Suppressor macrophage treated with lipopolysaccharide for 4 hours (primary cell): ENCODE measurements at places on chromosomes 3 and 15.

DNA sequence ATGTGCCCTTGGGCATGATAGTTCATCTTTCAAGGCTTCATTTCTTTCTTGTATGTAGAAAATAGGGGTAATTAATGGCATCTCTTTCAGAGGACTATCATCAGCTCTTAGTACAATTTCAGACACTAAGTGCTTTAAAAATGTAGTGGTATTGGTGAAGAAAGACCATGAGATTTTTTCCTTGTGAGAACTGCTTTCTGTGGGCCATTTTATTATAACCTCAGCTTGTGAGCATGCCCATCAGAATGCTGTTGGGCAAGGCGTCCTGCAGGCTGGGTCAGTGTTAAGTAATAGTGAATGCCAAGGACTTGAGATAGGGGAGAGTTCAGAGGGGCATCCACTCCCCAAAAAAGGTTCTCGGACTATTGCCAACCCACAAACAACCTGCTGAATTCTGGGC, 187.9 kb downstream of the GHSR start:
- DNase-seq: no peak

GRCh38 chr3:194062830-194063229, 73.1 kb upstream of the HES1 start:
- DNase-seq: no peak

- DNase-seq: no peak
These were observed 25.7 kb downstream of the ATOSA start for GRCh38 chr15:52653431-52653964.

DNA sequence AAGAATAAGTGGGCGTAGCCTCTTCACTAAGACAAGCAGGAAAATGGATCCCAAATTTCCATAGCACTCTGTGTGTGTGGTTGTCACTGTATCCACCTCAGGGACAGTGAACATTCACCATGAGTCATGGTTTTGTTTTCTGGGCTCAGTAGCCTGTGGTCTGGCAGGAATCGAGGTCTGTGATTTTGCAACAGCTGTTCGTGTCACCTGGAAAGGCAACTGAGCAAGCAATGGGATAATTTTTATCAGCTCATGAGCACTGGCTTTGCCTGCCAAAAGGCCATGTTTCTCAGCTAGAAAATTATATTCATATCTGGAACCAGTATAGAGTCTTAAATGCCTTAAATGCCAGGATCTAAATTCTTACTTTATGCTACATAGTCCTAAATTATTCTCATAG, 60.9 kb downstream of the STRIT1 start:
- DNase-seq: no peak

GRCh38 chr15:75921732-75922703, 18.3 kb downstream of the FBXO22 start:
- peak; percentile 44 for DNase-seq

- no peak for DNase-seq
These were observed 4.0 kb downstream of the HES1 start for GRCh38 chr3:194139814-194140391.

- DNase-seq: peak; percentile 41
These were observed 20.2 kb downstream of the MAGEF1 start for GRCh38 chr3:184691397-184692231.

GRCh38 chr3:178295292-178295912, 240.8 kb upstream of the KCNMB2 start:
- no peak for DNase-seq

DNA sequence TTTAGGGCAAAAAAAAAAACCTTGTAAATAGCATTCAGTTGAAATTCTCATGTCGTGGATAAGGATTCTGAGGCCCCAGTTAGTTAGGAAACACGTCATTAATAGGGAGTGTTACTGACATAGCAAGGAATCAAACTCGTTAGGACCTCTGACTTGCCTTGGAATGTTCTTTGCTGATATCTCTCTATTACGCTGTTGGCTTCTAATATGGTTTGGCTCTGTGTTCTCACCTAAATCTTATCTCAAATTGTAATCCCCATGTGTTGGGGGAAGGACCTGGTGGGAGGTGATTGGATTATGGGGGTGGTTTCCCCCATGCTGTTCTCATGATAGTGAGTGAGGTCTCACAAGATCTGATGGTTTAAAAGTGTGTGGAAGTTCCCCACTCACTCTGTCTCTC, 40.3 kb downstream of the CHL1 start:
- DNase-seq: no peak

- no peak for DNase-seq
These were observed 58.8 kb upstream of the GOLGA8B start for GRCh38 chr15:34642247-34642646.

GRCh38 chr15:27796405-27797320, 302.5 kb downstream of the OCA2 start:
- DNase-seq: no peak

DNA sequence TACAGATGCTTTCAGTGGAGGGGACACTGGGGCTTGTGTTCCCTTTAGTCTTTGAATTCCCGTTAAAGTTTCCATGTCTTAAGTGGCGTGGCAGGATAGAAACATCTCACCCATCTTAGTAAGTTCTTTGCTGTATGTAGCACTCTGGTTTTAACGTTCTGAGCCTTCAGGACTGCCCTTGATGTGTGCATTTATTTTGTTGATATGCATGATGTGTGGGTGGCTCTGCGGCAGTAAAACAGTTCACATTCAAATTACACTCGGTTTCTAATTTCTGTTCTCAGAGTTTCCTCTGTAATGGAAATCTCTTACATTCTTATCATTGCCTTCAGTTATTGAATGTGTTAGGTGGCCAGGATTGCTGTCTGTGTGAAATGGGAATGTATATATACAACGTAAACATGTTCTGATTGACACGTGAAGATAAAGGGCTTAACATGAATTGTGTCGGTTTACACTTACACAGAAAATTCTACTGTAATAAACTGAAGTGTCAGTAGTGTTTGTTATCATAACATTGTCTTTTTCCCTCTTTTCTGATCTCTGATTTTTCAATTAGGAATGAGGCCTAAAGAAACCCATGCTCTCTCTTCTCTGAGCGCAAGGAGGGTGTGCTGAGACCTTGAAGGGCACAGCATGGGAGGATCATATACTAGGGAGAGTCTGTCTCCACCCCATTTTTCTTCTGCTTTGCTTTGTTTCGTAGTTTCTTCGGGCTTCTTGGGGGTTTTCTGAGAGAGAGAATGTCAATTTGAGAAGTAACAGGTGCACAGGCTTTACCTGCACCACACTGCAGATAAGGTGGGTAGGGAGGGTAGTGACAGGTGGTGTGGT, 51.5 kb downstream of the IGF1R start:
- no peak for DNase-seq

- DNase-seq: no peak
These were observed 123.6 kb upstream of the MLF1 start for GRCh38 chr3:158447408-158447807.

- peak; percentile 61 for DNase-seq
These were observed 51.9 kb downstream of the BBX start for GRCh38 chr3:107574650-107575049.

GRCh38 chr3:58637509-58637908, 29.1 kb downstream of the FAM3D start:
- DNase-seq: no peak

GRCh38 chr3:61132062-61132461, 119.2 kb downstream of the FHIT start:
- DNase-seq: peak; percentile 58

- DNase-seq: no peak
These were observed 419.1 kb upstream of the ARHGEF26 start for GRCh38 chr3:153702106-153702505.

DNA sequence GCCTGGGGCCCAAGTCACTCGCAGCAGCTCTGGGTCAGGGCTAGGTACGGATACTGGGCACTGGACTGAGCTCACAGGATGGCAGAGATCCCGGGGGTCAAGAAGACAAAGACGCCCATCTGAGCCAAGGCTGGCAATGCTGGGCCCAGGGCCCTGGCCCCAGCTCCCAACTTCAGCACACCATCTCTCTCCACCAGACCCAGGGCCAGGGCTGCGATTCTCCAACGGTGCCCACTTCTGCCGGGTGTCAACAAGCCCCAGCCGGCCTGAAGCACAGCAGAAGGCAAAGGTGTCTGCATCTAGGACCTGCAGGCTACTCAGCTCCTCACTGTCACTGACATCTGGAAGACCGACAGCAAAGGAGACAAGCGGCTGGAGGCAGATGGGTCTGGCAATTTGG, 8.6 kb downstream of the WDR73 start:
- no peak for DNase-seq

DNA sequence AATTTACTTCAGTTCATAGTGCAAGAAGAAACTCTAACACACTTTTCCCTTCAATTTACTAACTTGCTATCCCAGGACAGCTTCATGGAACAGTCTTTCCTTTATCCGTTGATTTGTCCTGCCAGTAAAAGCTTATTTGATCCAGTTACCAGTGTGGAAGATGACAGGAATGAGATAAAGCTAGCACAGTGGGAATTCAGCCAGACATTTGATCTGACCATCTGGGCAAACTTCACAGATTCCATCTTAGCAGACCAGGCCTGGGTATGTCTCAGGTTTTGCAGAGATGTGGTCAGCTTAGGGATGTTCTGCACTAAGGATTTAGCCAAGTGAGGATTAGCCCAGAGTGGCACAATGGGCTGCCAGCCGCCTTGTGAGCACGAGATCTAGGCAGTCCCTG, 19.7 kb downstream of the CEMIP start:
- no peak for DNase-seq

GRCh38 chr15:71057143-71057542, 58.1 kb upstream of the THSD4 start:
- no peak for DNase-seq

GRCh38 chr3:40800343-40800742, 275.6 kb downstream of the ZNF621 start:
- DNase-seq: peak; percentile 58

- no peak for DNase-seq
These were observed 88.9 kb downstream of the AAGAB start for GRCh38 chr15:67165254-67166253.

- no peak for DNase-seq
These were observed 43.0 kb downstream of the CTXND1 start for GRCh38 chr15:80208758-80209734.

DNA sequence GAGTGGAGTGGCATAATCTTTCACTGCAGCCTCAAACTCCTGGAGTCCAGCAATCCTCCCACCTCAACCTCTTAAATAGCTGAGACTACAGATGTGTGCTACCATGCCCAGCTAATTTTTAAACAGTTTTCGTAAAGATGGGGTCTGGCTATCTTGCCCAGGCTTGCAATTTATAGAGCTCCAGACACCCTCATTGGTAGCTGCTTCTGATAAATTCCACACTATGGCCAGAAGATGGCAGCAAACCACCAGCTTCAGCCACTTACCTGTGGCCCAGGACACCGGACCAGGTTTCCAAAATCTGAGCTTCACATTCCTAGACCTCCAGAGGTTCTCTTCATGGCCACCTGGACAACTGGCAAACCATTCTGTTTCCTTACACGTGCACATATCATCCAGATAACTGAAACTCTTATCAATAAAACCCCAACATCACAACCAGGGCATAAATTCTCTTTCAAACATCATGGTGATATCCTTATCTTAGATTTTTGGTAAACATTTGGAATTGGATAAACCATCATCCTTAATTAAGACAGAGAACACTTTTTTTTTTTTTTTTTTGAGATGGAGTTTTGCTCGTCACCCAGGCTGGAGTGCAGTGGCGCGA, 28.9 kb downstream of the FBXW12 start:
- DNase-seq: peak; percentile 71

DNA sequence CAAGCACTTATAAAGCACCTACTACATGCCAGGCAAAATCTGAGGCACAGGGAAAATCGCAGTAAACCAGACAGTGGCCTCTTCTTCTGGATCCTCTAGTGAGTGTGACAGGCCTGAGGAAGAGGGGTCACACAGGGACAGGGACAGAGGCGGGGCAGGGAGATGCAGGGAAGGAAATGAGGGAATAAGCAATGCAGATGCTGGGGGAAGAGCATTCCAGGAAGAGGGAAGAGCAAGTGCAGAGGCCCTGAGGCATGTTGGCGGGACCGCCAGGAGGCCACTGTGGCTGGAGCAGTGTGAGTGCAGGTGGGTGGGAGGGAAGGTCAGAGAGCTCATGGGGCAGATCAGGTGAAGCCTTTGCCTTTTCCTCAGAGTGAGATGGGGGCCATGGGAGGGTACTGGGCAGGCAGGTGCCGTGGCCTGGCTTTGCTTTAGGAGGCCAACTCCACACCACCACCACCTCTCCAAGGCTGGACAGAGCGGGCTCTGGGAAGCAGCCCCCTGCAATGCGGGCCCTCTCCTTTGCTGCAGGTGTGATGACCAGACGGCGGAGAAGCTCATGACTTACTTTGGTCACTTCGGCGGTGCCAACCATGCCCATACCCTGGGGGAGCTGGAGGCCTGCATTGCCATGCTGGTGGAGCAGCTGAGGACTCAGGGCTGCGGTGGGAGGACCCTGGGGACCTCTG, 26.8 kb upstream of the GP9 start:
- no peak for DNase-seq

DNA sequence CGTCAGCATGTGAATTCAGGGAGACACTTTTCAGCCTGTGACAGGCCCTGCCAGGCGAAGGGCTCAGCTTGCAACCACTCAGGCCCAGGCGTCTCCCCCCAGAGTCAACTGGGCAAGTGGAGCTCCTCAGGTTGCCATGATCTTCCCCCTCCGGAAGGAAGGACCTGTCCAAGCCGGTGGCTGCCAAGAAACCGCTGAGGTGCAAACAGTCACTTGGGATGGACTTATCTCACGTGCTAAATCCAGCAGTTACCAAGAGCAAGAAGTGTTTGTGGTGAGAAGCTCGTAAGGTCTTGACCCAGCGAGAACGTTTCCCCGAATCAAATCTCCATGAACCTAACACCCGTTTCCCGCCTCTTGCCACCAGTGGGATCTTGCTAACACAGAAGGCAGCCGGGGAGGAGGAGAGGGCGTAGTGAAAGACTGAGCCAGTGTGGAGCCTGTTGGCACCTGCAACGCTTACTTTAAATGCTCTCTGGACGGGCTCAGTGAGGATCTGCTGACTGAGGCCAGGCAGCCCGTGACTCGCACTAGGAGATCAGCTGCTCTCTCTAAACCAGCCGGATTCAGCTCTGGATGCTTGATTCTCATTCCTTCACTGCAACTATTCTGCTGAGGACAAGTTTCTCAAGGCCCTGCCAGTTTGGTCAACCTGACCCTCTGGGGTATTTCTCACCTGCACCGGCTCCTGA, 39.0 kb downstream of the IQSEC1 start:
- DNase-seq: no peak

DNA sequence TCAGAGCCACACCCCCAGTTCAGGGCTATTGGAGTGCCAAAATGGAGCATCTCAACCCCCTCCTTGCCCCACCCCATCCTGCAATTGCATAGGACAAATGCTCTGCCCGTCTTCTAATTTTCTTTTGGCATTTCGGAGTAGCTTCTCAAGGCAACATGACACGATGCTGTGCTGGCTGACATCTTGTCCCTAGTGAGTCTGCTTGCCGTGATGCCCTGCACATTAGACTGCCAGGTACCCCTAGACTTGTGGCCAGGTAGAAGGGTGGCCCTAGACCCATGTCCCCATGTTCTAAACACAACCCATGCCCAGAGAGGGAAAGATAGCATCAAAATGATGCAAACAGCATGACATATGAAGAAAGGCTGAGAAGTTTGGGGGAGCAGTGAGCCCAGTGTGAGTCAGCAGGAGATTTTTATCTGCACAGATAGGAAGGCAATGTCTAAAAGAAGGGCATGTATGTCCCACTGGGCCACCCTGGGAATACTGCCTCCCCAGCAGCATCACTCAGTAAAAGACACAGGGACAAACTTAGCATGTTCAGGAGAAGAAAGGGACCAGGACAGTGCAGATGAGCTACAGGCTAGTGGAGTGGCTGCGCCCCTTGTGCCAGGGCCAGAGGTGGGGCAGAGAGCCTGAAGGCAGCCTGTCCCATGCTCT, 36.8 kb downstream of the CA12 start:
- DNase-seq: no peak

GRCh38 chr15:40938536-40938870, 9.4 kb downstream of the DLL4 start:
- no peak for DNase-seq

- DNase-seq: no peak
These were observed 92.3 kb downstream of the SLC9A9 start for GRCh38 chr3:143755978-143756377.
